ENCODE measurements at places on chromosomes 5 and 9.

DNA sequence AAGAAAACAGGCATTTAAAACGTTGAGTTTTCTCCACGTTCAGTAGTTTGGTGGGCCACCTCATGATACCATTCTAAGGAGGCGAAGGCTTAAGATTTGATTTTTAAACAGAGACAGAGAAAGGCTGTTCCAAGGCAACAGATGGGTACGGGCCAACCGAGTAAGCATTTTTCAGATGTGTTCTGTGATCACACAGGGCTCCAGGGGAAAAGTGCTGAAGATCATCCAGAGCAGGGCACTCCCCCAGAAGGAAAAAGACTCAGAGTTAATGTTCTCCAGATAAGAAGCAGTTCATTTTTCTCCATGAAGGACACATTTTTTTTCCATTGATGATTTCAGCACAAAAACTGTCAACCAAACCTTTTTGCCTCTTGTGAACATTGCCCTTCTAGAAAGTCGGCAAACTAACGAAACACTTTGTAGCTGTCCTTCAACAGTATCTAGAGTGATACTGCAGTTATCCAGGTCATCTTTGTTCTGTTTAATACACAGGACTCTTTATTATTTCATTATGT is 138.7 kb downstream of the ALDH1A1 start:
- no peak for DNase-seq

GRCh38 chr5:92472981-92473566 is 1090.0 kb upstream of the ARRDC3 start:
- no peak for DNase-seq

- no peak for DNase-seq
Observed at GRCh38 chr5:101904736-101905135, 391.3 kb downstream of the SLCO4C1 start.

GRCh38 chr9:96242811-96243210 is 59.2 kb downstream of the HSD17B3 start:
- no peak for DNase-seq

DNA sequence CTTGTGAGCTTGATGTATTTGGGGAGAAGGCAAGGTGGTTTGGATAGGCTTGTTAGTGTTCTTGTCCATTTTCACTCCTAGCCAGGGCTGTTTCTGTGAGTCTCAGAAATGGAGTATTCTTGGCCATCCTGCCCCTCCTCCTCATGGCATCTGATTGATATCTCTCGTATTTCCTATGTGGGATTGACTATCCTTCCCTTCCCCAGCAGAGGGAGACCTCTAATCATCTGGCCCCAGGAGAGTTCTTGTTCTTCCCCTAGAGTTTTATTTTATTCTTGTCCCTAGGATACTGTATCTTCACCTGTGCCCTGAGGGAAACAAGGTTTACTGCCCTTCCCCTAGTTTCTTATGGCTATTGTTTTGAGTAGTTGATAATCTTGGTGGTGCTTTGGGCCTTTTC is 114.4 kb downstream of the VPS13A start:
- DNase-seq, result no peak

DNA sequence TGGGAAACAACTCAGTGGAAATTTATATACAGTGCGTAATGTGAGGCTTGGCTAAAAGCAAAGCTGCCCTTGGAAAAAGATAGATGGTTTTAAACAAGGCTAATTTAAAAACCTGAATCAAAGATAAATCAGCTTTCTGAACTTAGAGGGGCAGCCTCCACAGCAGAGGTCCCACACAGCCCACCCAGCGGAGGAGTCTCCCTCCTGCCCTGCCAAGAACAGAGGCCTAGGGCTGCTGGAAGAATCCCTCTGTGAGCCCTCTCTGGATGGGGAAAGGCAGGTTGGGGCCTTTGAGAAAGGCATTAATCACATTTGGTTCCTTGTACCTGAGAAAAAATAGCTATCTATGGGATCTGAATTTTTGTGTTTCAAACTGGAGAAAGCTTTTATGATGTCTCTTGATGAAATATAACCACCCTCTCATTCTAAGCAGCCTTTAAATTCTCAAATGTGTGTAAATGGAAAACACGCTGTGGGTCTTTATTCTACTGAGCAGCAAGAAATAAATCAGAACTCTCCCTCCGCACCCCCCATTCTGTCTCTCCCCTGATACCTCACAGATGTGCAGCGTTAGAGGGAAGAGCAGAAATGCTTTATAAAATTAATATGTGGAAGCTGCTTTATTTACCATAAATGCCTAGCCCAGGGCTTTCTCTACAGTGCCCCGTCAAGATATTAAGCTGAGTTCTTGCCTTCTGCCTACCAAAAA is 329.2 kb downstream of the EFNA5 start:
- DNase-seq, result no peak

Data from stimulated activated CD8-positive, alpha-beta memory T cell treated with anti-CD3 and anti-CD28 coated beads, Interleukin-2, amount 100 ng/mL, for 48 hours (primary cell).